NCI-H1105 treated with DMSO at 0.1 percent for 48 hours (cell line): ENCODE measurements at places on chromosomes 2 and 18.
A peak's percentile ranks its signal among the peaks of the same experiment; 100 is the strongest.

GRCh38 chr2:60489289-60489688 is 64.2 kb downstream of the BCL11A start:
- no peak for DNase-seq

- DNase-seq = no peak
Measured at GRCh38 chr18:24121625-24122024, 17.2 kb upstream of the CABYR start.

DNA sequence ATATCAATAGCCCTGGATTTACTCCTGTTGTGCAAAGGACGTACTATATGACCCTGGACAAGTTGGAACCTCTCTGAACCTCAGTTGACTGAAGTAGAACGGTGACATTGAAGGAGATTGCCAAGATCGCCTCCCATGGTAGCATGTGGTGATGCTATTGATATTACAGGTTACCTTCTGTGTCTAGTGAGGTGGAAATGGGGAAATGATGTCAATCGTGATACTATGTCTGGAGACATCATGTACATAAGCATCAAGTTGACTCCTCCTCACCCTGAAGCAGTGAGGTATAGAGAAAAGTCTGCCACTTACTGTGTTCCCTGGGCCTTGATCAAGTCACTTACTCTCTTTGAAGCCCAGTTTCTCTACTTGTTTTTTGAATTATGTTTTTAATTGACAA is 93.9 kb downstream of the KLF7 start:
- no peak for DNase-seq

DNA sequence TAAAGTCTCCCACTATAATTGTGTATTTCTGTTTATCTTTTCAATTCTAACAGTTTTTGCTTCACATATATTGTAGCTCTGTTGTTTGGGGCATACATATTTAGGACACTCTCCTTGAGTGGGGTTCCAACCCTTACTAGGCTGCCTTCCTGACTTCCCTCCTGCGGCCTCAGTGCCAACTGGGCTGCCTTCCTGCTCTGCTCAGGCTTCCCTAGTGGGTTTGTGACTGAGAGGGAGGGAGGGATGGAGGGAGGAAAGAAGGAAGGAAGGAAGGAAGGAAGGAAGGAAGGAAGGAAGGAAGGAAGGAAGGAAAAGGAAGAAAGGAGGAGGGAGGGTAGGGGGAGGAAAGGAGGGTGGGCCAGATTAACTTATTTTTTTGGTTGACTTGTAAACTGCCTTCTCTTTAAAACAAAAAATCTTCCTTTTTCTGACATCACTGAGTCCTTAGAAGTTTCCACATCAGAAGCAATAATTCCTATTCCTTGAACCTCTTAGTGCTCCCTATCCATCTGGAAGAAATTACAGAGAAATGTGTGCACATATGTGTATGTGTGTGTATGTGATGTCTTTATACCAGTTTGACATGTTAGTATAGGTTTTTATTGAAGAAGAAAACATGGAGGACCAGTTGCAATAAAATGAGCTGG is 145.4 kb upstream of the PGAP1 start:
- DNase-seq = no peak

DNA sequence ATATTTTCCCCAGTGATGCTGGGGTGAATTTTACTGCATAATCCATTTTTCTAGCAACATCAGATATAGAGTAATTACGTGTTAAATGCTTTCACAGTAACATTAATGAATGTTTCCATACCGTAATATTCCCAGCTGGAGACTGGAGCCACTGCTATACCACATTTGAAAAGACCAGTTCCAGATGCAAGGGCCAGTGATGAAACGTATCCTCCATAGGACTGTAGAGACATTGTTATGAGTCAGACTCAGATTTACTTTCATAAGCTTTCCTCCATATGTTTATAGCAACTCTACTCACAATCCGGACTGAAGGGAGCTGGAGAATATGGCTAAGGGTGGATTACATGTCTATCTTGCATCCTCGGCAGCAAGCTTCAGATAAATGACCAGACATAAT is 22.7 kb upstream of the GCG start:
- no peak for DNase-seq

DNA sequence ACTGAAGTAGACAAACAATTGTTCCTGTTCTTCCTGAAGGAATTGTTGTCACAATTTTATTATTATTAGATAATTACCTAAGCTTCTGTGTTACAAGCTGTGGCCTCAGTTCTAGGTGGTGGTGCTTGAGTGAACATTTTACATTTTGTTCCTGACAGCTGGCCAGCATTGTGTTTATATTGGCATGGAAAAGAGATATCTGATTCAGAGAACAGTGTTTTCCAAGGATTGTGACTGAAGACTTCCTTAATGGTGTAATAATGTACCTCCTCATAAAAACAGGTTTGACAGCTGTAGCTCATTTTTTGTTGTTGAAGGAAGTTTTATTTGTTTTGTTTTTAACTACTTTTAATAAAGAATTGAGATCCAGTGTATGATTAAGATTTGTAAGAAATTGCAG is 95.2 kb downstream of the EPB41L5 start:
- DNase-seq = peak; percentile 92

DNA sequence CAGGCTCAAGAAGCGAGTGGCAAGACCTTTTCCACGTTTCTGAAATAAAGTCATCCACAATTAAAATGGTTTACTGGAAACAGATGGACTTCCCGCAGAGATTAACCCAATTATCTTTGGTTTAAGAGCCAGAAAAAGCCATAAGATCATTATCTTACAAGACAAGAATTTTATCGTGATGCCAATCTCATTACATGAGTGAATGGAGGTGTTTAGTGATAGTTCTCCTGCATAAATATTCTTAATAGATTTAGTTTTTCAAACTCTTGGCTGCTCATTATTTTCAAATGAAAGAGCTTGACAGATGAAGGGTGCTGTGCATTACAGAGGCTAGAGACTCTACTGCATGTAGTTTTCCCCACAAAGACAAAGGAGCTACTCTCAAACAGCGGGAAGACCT is 1028.4 kb upstream of the PIK3C3 start:
- no peak for DNase-seq

DNA sequence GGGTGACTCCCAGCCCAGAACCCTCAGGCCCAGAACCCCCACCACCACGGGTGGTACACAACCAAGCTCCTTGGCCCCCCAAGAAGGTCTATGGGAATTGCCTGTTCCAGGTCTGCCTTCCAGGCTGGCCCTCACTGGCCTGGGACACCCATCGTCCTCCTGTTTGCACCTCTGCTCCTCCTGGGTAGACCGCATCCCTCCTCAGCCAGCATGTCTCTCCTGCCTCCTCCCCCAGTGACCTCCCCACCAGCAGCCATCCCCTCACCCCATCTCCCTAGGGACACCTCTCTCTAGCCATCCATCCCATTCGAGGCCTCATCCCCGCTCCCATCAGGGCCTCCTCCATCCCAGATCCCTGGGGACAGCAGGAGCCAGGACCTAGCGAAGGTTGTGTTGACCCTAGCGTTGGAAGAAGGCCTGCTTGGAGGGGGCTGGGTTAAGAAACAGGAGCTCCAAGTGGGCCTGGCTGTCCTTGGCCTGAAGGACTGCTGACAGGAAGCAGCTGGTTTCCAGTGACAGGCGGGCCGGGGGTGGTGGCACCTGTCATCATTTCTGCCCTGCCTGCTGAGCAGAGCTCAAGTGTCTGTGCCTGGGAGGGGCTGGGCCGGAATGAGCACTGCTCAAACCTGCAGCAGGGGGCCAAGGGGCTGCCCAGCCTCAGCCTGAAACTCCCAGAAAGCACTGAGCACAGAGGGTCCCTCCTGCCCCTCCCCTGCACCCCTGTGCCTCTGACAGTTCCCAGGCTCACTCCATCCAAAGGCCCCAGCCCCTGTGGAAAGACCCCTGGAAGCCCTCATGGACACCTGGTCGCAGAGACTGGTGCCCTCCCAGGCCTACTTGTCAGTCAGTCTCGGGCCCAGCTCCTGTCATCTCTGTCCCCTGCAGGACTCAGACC is 96.0 kb upstream of the OTOS start:
- DNase-seq = no peak

DNA sequence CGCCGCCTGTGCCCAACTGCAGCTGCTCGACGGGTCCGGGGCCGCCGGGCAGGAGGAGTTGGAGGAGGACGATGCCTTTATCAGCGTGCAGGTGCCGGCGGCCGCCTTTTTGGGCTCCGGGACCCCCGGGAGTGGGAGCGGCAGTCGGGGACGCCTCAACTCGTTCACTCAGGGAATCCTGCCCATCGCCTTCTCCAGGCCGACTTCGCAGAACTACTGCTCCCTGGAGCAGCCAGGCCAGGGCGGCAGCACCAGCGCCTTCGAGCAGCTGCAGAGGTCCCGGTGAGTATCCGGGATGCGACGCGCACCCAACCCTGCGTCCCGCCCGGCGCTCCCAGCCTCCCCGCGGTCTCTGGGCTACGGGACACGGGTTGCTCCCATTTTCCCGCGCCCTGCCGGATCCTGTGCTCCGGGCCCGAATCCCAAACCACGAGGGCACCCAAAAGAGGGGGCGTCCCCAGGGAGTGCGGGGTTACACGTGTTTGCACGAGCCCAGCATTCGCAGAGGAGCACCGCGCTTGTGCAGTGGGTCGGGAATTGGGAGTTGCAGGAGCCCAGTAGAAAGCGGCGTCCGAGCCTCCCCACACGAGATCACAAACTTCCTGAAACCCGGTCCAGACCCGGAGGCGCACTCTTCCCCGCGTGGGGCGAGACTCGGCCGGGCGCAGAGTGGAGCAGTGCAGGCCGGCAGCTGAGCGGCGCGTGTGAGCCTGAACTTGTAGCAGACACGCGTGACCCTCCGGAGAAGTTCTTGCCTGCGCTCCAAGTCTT is 1.2 kb downstream of the CABLES1 start:
- peak; percentile 30 for DNase-seq

DNA sequence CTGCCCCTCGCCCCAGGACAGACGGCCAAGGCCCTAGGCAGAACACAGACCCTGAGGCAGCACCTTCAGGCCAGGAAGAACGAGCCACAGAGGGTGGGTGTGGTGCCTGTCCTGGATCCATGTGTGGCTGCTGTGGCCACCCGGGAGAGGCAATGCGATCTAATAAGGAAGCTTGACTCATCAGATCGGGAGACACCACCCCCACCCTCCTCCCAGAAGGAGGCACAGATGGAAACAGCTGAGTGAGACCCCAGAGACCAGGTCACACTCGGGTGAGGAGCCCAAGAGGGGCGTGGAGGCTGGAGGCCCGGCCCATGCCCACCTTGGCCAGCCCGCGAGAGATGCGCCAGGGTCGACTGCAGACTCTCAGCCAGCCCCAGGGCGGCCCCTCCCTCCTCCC is 20.3 kb downstream of the KCNG2 start:
- DNase-seq = no peak

DNA sequence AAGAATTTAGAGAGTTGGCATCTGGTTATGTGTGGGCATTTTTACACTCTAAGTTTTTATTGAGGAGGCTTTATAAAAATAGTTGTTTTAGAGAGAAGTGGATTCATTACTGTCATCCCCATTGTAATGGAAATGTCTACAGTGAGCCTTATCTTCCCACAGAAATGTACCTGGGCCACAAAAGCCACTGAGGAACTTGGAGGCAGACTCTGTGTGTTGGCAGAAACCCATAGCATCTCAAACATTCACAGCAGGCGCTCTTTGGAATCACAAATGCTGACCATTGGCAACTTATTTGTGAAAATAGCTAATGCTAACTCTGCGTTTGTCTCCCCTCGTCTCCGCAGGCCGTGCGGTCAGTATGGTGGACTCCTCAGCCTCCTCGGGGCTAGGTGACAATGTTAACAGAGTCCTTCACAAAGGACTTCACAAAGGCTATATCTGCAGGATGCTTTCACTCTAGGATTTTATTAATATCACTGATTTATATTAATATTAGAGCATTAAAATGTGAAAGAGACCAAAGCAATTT is 689.1 kb upstream of the POU3F3 start:
- no peak for DNase-seq

GRCh38 chr18:58557008-58557435 is 71.9 kb downstream of the ALPK2 start:
- no peak for DNase-seq

DNA sequence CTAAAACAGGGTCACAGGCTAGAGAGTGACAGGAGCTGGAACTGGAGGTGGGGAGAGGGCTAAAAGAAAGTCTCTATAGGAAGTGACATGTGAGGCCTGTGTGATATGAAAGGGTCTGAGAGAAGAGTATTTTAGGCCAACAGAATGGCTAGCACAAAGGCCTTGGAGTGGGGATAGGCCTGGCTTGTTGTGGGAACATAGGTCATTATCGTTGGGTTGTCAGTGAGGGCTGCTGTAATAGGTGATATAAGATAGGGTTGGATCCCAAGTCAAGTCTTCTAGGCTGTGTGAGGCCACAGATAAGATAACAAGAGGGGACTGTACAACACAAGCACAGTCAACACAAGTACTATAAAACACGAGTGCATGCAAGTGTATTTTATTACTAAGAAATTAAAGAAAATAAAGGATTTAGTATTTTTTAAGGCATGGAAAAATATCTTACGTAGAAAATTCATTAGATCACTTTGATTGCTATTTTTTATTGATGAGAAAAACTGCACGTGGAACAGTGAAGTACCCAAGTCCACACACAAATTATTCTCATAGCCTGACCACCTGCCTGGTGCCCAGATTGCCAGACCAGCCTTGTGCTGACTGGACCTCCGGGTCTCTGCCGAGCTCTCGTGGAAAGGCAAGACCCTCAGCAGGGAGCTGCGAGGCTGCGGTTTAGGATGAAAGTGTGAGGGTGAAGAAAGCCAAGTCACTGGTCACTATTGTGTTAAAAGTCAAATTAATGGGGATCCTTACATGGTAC is 14.1 kb downstream of the LTBP1 start:
- no peak for DNase-seq

- peak; percentile 54 for DNase-seq
Measured at GRCh38 chr18:13813271-13813849, 10.6 kb upstream of the MC5R start.

DNA sequence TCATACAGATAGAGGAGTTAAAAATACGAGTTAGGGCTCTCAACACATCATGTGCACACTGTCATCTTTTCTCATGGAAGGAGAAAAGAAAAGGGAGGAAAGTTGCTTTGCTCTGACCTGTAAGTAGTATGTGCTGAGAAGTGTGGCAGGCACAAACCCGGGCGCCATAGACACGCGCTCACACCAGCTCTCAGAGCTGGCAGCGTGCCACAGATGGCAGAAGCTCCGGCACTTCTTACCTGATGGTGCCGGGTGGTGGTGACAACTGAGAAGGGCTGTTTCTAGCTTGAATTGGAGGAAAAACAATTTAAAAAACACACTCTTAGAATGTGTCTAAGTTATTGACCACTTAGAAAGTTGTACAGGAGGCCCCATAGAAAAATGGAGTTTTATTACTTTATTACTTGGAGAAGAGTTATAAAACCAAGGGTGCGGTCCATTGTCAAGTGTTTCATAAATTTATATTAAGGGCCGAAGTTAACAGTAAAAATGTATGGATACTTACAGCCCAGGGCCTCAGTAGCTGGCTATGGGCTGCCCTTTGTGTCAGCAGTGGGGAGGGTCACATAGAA is 92.2 kb downstream of the DPP4 start:
- peak; percentile 47 for DNase-seq

GRCh38 chr2:134154246-134154645 is 99.6 kb upstream of the MGAT5 start:
- DNase-seq = no peak

GRCh38 chr2:26970928-26971627 is 641 bp downstream of the MAPRE3 start:
- peak; percentile 4 for DNase-seq

DNA sequence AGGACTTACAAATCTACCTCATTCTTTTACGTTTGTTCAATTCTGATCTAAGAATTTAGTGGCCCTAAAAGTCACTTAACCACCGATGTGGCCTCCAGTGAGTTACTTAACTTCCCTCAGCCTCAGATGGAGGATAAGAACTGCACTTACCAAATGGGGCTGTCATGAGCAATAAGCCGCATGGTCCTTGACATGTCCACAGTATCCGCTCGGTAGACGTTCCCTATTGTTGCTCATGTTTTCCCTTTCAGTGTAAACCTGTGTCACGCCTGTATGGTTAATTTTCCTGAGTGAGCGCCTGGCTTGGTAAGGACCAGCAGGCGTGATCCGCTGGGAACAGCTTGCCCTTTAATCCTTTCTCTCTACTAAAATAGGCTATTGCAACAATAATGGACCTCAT is 20.3 kb downstream of the SEC11C start:
- no peak for DNase-seq
